ENCODE measurements at places on chromosomes 12 and 14.
A peak's percentile ranks its signal among the peaks of the same experiment; 100 is the strongest.

- no peak for DNase-seq
These were observed 24.2 kb downstream of the GLT8D2 start for GRCh38 chr12:104025771-104026170.

GRCh38 chr12:94147991-94148738 is at the start of gene PLXNC1:
PLXNC1 (plus strand) TSS chr12:94148577; CDS start chr12:94148972, 395 bp downstream.
- peak; percentile 71 for DNase-seq

DNA sequence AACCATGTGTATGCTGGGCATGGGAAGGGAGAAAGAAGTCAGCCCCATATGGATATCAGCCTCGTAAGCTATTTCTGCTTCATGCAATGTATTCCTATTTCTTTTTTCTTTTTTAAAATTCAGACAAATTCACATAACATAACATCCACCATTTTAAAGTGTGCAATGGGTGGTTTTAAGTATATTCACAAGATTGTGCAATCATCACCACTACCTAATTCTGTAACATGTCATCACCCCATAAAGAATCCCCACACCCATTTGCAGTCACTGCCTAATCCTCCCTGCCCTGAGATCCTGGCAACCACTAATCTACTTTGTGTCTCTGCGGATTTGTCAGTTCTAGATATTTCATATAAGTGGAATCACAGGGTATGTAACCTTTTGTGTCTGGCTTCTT is 9.5 kb downstream of the POMT2 start:
- DNase-seq = no peak

GRCh38 chr12:126469211-126469610 is 1404.0 kb downstream of the AACS start:
- no peak for DNase-seq

GRCh38 chr14:30357791-30358190 is 201.2 kb upstream of the G2E3 start:
- DNase-seq = no peak

DNA sequence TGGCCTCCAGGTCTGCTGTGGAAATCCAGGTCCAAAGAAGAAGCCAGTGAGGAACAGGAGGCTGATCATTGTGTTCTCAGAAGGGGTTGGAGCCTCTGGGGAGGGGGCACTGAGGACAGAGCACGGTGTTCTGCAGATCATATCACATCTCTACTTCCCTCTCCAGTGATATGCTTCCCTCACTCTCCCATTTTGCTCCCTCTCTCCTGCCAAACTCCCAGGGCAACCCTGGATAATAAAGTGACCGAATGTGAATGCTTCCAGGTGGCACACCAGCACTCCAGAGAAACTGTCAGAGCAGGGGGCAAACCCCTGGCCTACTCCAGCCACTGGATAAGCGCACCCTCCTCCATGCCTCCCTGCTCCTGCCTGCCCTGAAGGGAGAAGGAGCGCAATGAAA is 57.8 kb downstream of the DPF3 start:
- DNase-seq = no peak

All from right forelimb (tissue), 1 donor.